Upper lobe of left lung (tissue), 6 donors: ENCODE measurements at places on chromosomes 6 and 20.

- no peaks in the 10 kb centered on the region for H3K4me1 ChIP-seq
- no peaks in the 10 kb centered on the region for H3K36me3 ChIP-seq
- H3K4me3 ChIP-seq: no peak overlapping the region
- DNase-seq: no peak
- H3K27ac ChIP-seq: no peak overlapping the region
Measured at GRCh38 chr20:14259689-14260088, 77.7 kb downstream of the FLRT3 start.

- H3K4me1 ChIP-seq: no peaks in the 10 kb centered on the region
- H3K36me3 ChIP-seq: no peaks in the 10 kb centered on the region
- H3K27me3 ChIP-seq: no peaks in the 10 kb centered on the region
- DNase-seq: no peak
Measured at GRCh38 chr6:42352856-42353564, 98.7 kb downstream of the TRERF1 start.

- H3K27me3 ChIP-seq: no peaks in the 10 kb centered on the region
- peak; percentile 57 for DNase-seq
- no peaks in the 10 kb centered on the region for H3K36me3 ChIP-seq
Measured at GRCh38 chr6:36033935-36034334, 6.3 kb downstream of the MAPK14 start.

DNA sequence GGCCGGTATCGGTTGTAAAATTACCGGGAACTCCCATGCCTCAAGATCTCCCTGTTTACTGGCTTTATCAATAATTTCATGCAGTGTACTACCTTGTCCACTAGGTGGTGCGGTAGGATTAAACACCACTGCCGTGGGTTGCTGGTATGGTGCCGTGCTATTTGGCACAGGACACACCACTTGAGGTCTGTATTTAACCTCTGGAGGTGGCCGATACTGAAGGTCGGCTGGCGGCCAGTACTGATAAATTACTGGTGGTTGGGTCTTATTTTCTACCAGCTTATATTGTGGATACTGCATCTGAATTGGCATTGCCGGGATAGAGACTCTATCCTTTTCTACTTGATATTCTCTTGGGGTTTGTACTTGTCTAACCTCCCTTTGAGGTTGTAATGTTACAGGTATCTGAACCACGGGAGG lies 14.3 kb upstream of the PTCRA start:
- DNase-seq: no peak
- H3K4me3 ChIP-seq: peak overlapping the region; percentile 17
- peaks cover 11% of the 10 kb centered on the region for H3K4me1 ChIP-seq
- no peaks in the 10 kb centered on the region for H3K36me3 ChIP-seq

DNA sequence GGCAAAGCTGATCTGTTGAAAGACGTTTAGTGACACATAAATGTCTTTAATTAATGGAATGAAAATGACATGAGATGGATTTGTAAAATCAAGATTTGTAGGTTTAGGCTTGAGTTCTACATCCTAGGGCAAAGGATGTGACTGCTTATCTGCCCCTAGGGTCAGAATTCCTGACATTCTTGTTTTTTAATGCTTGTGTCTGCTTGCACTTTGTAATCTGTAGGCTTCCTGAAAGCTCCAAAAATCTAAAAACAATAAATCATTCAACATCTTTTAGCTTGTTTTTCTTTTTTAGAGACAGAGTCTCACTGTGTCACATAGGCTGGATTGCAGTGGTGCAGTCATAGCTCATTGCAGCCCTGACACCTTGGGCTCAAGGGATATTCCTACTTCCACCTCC lies 107.9 kb upstream of the MLIP start:
- no peak for DNase-seq
- no peaks in the 10 kb centered on the region for H3K36me3 ChIP-seq

DNA sequence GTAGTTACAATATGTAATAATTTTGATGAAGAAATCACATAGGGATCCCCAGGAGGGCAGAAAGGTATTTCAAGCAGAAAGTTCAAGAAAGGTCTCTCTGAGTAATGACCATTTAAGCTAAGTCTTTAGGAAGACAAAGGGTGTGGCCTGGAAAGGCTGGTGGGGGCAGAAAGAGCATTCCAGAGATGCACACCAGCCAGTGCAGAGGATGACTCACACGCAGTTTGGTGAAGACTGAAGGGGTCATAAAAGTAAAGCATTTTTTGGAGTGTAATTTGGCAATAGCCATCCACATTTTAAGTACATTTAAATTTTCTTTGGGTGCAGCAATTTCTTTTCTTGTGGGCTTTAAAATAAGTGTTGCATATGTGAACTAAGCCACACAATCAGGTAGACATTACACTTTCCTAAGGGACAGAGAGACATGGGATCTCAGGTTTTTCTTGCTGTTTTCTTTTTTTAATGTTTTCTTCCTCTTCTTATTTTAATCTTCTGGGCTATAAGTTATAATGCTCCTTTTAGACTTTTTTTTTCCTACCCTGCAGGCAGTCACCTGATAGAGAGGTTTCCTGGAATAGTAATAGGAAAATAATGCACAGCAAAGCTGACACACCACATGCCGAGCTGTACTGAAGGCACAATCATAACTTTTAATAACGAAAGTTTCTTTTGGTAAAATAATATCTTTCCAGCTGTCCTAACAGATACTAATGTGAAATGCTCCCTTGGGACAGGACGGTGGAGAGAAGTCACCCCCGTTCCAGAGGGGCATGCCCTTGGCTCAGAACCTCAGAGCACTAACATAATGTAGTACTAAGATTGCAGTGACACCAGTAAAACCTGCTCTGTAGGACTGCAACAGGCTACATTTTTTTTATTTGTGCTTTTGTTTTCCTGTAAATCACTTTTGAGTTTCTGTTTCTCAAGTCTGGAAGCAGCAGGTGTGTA lies 49.6 kb upstream of the PTPRK start:
- H3K4me1 ChIP-seq: no peaks in the 10 kb centered on the region
- no peak overlapping the region for H3K27ac ChIP-seq
- H3K27me3 ChIP-seq: no peaks in the 10 kb centered on the region
- H3K4me3 ChIP-seq: no peak overlapping the region
- H3K36me3 ChIP-seq: no peaks in the 10 kb centered on the region

DNA sequence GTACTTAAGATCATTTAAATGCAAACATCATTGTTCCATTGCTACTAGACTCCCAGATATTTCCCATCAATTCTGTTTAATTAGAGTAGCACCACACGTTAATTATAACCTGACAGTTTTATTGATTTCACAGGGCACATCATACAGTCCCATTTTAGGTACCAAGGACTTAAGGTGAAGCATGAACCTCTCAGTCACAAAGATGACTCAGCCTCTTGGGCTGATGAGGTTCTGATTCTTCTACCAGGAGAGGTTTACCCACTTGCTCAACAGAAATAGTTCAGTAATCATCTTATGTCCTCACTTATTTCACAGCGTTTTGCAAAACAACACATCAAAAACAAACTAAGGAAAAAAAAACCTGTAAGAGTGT lies 98.5 kb downstream of the HIVEP2 start:
- no peak for DNase-seq
- peak overlapping the region; percentile 74 for H3K27ac ChIP-seq
- H3K4me3 ChIP-seq: no peak overlapping the region
- H3K27me3 ChIP-seq: no peaks in the 10 kb centered on the region
- peaks cover 41% of the 10 kb centered on the region for H3K4me1 ChIP-seq

GRCh38 chr6:29790626-29791025 lies 37.0 kb upstream of the HLA-G start:
- peaks cover 9% of the 10 kb centered on the region for H3K4me1 ChIP-seq
- no peaks in the 10 kb centered on the region for H3K27me3 ChIP-seq
- no peak overlapping the region for H3K27ac ChIP-seq
- H3K4me3 ChIP-seq: no peak overlapping the region
- DNase-seq: no peak

GRCh38 chr6:104784884-104785283 lies 74.8 kb downstream of the HACE1 start:
- DNase-seq: no peak
- no peak overlapping the region for H3K27ac ChIP-seq
- H3K27me3 ChIP-seq: no peaks in the 10 kb centered on the region
